Spleen (tissue), 13 donors: ENCODE measurements at places on chromosomes 1 and 21.

DNA sequence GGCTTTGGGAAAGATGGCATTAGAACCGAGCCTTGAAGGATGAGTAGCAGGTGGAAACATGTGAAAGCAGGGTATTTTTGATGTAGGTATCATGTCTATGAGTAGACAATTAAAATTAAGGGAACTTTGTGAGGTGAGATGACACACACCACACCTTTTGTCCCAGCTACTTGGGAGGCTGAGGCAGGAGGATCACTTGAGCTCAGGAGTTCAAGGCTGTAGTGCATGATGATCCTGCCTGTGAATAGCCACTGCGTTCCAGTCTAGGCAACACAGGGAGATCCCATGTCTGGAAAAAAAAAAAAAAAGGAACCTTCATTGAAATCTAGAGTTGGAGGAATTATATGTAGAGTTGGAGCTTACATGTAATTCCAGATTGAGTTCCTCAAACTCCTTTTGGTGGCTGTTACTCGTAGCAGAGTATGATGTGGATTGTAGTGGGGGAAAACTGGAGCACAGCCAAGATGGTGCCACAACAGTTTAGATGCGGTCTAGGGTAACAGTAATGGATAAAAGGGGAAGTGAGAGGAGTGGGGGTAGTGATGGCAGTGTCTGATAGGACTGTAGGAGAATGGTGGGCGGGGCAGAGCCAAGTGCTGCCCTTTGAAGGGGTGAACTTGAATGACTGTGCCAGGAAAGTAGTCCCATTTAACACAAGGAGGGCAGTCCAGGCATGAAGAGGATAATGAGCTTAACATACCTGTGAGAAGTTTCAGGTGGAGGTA, 17.4 kb downstream of the AK4 start:
- no peak for DNase-seq

- no peak for DNase-seq
These were observed 1.6 kb downstream of the ST6GALNAC5 start for GRCh38 chr1:76868916-76869315.

DNA sequence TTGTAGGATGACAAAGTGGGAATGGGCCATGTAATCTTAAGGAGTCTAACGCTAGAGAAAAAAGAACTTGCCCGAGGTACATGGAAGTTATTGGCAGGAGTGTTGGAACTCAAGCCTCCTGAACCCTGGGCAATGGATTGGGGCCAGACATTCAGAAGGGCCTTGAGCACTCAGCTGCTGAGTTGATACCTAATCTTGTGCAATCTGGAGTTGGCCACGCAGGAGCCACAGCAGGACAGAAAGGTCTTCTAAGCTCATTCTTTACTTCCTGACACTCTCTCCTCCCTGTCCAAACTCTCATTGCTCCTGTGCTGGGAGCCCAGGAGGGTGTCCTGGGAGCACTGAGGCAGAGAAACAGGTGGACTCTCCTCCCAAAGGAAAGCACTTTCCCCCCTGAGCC, 25.1 kb upstream of the CSF1 start:
- no peak for DNase-seq

DNA sequence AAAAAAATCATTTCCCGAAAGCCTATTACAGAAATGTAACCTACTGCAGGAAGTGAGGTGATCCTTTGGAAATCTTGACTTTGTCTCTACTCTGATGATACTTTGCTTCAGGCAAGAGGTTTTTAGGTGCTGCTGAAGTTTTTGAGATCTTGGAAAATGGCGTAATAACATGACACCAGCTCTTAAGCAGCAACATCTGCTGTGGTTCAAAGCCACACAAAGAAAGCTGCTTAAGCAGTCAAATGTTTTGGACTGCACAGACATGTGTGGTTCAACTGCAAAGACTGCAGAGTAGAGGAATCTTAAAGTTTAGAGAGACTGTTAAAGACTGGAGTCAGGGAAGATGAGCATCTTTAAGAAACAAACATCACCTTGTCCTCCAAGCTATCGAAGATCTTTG, 139.0 kb downstream of the RASAL2 start:
- DNase-seq = no peak
